ENCODE measurements at places on chromosomes 1 and 21. TPM values are rescaled to one million over a fixed set of nuclear protein-coding genes. Genes with fewer than 3 reads are reported as not detected.

GRCh38 chr1:113616156-113616555 lies 143.1 kb downstream of the PHTF1 start:
- peak; percentile 67 for DNase-seq

DNA sequence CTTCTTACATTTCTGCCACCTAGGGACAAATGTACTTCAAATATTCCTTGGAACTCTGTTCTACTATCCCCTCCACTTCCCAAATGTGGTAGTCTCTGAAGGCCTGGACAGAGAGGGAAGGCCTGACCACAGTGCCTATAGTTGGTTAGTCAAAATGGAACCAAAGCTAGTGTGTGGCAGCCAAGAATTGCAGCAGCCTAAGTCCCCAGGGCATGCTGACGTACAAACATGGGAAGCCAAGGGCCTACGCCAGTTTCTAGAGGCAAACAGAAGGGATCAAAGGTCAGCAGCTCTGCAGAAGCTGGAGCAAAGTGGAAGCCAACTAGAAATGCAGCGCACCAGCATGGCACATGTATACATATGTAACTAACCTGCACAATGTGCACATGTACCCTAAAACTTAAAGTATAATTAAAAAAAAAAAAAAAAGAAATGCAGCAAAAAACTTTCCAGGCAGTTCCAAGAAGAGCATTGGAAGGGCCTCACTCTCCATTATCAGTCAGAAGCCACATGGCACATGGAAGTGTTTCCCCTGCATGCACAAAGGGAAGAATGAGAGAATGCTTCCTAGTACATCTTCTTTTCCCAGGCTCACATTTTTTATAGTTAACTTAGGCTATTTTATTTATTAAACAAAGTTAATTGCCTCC lies 39.4 kb upstream of the GADD45A start:
- DNase-seq = peak; percentile 85

GRCh38 chr21:25273959-25274358 lies 333.3 kb downstream of the MRPL39 start:
- no peak for DNase-seq

DNA sequence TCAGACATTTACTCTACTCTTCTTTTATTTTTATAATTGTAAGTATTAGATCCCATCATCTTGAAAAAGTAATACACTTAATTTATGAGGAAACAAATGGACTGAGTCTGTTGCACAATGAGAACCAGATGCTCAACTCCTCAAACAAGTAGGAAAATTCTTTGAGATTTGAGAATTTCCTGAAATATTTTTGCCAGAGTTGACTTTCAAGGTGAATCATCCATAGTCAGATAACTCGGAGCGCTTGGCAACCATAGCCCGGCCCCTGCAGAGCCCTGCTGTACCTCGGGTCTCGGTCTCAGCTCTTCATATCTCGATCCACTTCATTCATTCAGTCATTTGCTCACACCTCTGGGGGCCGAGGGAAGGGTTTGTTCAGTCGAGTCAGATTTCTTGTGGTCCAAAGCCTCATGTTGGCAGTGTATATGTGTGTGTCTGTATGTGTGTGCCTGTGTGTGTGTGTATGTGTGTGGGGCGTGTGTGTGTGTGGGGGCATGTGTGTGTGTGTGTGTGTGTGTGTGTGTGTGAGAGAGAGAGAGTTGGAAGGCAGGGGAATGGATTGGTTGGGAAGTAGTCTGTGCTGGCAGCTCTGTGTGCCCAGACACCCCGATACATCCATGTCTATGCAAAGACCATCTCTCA lies 18.1 kb upstream of the PCP4 start:
- DNase-seq = peak; percentile 35

- DNase-seq = no peak
These were observed 354.1 kb upstream of the B3GALT2 start for GRCh38 chr1:193540511-193540910.

DNA sequence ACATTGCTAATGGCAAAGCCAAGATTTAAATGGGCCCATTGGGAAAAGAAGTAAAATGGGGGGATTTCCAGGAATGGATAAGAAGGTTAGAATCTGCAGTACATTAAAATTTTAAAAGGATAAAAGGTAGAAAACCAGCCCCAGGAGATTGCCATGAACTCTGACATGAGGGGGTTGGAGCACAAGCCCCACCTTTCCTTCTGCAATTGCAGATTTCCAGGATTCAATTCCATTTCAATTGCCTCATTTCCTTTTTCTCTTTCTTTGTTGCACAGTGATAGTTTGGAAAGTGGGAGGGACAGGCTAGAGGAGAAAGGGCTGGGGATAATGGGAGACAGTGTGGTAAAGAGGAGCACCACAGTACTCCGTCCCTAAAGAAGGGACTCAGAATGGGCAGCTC lies 238.5 kb upstream of the RAB4A start:
- no peak for DNase-seq

SPATA17 gene
- 0.22 TPM for total RNA-seq

FCN3 gene
- total RNA-seq = not detected

HEYL gene
- total RNA-seq = 0.15 TPM
